ENCODE measurements at places on chromosomes 2 and 18.
A peak's percentile ranks its signal among the peaks of the same experiment; 100 is the strongest.

DNA sequence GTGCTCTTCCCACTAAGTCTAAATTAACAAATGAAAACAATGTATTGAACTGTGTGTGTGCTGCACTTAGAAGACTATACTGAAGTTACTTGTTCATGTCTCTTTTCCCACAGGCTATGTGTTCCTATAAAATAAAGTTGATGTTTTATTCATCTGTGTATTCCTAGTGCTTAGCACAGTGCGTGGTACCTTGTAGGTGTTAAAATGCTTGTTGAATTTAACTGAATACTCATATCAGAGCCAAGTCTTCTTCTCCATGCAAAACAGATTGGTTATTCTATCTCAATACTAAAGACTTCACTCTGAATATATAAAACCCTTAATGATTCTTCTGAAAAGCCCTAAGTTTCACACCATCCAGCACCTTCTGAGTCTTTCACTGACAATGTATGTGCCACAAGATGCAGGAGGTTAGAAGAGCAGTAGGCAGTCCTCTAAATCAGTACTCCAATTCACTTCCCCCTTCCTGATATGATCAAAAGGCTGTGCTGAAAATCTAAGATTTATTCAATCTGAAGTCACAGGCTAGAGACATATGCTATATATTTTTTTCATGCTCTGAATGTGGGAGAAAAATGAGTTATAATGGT lies 231.7 kb upstream of the CCDC150 start:
- DNase-seq, result no peak

DNA sequence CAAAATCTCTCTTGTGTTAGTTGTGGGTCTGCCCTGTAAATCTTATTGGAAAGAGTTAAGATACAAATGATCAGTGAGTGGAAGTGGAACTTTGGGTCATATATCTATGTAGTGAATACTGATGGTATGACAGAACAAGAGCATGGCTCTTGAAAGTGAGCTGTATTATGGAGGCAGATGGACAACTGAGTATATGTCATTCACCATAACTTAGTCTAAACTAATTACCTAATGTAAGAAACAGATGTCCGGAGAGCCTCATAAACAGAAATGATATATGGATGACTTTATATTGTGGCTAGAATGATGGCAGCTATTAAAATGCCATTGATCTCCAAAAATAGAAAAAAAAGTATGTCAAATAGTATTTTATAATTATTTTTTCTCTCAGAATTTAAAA lies 72.4 kb downstream of the FASTKD2 start:
- no peak for DNase-seq

GRCh38 chr2:47632754-47633153 lies 150.2 kb upstream of the MSH6 start:
- DNase-seq, result no peak

DNA sequence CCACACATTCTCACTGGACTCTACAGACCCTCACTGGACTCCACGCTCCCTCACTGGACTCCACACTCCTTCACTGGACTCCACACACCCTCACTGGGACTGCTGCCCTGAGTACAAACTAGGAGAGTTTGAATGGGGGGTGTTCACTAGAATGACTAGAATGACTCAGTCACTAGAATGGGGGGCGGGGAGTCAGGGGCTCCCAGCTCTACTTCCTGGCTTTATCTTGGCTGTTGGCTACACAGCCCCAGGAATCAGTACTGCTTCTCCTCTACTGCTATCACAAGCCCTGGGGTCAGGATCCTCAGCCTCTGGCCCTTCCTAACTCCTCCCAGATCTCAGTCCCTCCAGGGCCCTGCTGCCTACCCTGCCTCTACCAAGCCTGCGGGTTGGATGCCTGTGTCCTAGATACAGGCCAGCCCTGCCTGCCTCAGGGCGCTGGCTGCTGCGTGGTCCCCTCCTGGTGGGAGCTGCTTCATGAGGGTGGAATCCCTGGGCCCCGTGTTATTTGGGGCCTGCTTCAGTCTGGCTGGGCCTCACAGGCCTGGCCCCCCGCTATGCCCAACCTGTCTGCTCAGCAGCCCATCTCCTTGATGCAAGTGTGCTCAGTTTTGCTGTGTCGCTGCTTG lies 7.8 kb downstream of the PTMA start:
- no peak for DNase-seq

DNA sequence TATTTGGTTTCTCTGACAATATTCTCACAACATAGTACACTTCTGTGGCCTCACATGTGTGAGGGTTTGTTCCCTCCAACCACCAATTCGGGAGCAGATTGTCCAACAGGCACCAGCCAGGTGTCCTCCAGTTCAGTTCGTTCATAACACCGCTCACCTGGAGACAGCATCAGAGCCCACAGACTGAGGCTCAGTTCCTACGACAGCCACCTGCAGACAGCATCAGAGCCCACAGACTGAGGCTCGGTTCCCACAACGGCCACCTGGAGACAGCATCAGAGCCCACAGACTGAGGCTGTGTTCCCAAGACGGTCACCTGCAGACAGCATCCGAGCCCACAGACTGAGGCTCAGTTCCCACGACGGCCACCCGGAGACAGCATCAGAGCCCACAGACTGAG lies 58.2 kb upstream of the SNTG2 start:
- DNase-seq, result no peak

DNA sequence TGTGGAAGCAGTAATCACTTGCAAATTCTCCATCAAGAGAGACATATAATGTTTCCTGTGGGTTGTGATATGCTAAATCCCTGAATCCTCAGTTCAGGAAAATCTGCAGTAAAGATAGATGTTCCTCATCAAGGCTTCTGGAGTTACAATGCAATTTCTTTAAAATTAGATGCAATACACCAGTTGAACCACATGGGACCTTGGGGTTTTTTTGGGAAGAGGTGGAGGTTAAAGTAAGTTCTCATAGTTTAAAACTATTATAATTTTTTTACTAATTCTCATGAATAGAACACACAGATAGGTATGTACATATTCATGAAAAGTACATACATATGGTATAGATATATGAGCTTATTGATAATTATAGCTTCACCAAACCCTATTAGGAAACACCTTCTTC lies 496.2 kb downstream of the SATB2 start:
- no peak for DNase-seq

DNA sequence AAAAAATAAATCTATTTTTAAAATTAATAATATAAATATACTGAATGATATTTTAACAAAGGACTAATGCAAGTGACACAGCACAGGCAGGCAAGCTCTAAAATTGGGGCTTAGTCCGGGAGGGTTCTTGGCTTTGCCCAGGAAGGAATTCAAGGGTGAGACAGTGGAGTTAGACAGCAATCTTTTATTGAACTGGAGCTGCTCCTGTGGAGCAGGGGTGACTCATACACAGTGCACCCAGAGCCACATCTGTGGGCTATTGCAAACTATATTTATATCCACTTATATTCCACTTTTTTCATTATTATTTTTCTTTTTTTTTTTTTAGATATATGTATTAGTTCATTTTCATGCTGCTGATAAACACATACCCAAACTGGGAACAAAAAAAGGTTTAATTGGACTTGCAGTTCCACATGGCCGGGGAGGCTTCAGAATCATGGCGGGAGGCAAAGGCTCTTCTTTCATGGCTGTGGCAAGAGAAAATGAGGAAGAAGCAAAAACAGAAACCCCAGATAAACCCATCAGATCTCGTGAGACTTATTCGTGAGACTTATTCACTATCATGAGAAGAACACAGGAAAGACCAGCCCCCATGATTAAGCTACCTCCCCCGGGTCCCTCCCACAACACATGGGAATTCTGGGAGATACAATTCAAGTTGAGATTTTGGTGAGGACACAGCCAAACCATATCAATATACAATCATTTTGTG lies 437.1 kb downstream of the BCL11A start:
- DNase-seq, result no peak

DNA sequence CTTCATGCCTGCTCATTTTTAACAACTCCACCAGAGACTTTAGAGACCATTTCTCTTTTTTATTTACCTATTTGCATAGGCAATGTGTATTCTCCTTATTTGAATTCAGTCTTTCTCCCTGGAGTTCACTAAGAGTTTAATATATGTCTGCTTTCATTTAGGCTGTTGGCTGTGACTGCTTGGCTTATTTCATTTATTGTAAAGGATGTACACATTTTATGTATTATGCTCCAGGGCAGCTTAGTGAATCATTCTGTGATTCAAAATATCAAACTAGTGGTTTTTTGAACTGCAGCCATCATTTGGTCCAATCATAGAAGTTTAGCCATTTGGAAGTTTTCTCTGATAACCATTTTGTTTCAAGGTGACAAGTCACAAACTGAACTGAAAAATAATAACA lies 229.6 kb downstream of the LPIN1 start:
- no peak for DNase-seq

DNA sequence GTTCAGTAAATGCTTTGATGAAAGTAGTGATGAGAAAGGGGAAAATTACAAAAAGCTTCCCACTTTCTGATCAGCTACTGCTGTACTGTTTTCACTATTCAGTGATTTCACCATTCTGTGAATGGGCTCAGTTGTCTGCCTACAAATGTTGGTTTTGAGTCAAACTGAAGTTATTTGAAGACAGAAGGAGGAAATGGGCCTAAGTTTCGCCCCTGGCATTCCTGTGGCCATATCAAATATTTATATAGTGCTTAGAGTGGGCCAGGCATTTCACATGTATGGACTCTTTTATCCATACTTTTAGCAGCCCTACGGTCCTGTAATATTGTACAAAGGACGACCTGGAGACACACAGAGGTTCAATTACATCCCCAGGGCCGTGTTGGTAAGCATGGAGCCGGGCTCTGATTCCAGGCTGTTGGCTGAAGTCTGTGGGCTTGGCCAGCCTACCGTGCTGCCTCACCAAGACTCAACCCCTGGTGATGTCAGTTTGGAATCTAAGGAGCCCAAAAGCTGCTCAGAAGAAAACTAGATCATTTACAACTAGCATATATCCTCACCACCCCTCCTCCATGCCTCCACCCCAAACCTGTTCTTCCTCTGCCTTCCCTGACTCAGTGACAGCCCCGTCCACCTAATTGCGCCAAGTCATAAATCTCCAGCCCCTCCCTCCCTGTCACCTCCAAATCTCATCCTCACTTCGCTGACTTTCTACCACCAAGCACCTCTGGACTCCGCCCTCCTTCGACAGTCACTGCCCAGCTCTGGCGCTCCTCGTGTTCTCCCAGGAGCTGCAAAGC lies 10.1 kb upstream of the GRHL1 start:
- DNase-seq, result no peak

GRCh38 chr18:78805840-78806239 lies 173.8 kb upstream of the SALL3 start:
- no peak for DNase-seq

GRCh38 chr2:19812166-19812565 lies 89.6 kb downstream of the TTC32 start:
- no peak for DNase-seq

DNA sequence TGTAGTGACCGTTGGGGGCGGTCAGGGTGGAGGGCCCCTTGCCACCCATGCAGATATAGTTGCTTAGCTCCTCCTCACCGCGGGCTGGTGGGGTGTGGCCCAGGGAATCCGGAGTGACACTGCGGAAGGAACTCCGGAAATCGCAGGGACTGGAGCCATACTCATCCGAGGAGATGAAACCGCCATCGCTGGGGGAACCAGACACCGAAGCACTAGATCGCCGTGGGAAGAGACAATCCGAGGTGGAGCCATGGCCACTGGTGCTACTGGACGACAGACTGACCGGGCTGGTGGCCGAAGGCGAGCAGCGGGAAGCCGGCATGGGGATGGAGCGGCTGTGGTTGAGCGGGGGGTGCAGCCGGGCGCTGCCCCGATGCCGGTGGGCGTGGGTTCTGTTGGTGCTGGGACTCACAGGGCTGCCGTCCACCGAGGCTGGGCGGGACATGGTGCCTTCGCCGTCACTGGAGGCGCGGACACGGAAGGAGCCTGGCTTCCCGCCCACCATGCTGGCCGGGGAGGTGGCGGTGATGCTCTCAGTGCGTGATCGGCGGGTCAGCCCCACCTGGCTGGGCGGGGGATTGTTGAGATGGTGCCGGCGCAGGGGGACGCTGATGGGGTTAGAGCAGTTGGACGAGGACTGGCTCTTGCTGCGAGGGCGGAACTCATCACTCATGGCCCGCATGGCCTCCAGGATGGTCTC lies 2.2 kb downstream of the IRS1 start:
- no peak for DNase-seq

DNA sequence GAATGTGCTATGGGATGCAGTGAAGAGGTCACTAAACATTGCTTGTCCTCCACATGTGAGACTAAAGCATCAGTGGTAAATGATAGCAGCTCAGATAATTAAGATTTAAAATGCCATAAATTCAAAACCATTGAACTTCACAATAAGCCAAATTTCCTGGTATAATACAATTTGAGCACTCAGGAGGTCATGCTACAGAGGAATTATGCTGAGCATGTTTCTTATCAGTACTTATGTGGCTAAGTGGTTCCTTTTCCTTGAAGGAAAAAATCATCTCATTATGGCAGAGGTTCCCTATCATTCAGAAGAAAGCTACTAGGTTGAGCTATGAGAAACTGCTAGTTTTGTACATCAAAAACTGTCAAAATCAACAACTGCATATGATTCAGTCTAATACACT lies 156.6 kb downstream of the AGPS start:
- no peak for DNase-seq

- DNase-seq, result no peak
Measured at GRCh38 chr2:30282721-30283120, 51.4 kb downstream of the LBH start.

- DNase-seq, result peak; percentile 46
Measured at GRCh38 chr2:71798266-71799012, 345.1 kb downstream of the DYSF start.
